ENCODE measurements at places on chromosomes 2 and 18.

DNA sequence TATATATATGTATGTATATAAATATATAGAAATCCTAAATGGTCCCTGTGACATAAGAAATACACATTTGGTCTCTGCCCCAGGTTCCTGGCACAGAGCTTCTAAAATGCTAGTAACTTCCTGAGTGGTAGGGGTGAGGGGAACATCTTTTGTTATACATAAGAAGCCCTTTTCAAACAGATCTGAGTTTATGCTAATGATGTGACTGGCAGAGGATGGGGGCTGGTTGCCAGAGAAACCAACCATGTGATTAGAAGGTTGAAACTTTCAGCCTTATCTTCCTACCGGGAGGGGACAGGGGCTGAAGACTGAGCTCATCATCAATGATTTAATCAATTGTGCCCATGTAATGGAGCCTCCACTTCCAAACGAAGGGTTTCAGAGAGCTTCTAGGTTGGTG, 16.3 kb downstream of the MFSD2B start:
- DNase-seq, result no peak

- DNase-seq, result no peak
Measured at GRCh38 chr2:200640901-200641300, 55.1 kb downstream of the AOX1 start.

GRCh38 chr2:72954376-72955227, 37.3 kb downstream of the EMX1 start:
- no peak for DNase-seq

DNA sequence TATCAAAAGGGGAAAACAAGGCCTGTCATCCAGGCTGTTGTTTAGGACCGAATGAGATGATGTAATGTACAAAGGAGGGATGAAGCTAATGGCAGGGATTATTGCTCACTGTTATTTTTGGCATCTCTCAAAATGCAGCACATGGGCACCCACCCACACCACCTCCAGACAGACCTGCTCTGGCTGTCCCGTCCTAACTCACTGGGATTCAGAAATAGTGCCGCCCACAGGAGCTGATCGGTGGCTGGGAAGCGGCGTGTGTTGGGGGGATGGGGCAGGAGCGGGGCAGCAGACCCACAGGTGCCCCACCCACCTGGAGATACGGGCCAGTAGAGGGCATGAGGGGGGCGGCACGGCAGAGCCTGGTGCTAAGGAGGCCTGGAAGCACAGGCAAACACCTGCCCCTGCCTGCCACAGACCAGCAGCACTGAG, 52.2 kb downstream of the CRACDL start:
- DNase-seq, result no peak

- DNase-seq, result no peak
Measured at GRCh38 chr2:113739849-113740248, 16.6 kb downstream of the SLC35F5 start.

- no peak for DNase-seq
Measured at GRCh38 chr2:38152035-38152434, 76.1 kb upstream of the CYP1B1 start.

- no peak for DNase-seq
Measured at GRCh38 chr2:56510610-56511009, 326.8 kb downstream of the CCDC85A start.

DNA sequence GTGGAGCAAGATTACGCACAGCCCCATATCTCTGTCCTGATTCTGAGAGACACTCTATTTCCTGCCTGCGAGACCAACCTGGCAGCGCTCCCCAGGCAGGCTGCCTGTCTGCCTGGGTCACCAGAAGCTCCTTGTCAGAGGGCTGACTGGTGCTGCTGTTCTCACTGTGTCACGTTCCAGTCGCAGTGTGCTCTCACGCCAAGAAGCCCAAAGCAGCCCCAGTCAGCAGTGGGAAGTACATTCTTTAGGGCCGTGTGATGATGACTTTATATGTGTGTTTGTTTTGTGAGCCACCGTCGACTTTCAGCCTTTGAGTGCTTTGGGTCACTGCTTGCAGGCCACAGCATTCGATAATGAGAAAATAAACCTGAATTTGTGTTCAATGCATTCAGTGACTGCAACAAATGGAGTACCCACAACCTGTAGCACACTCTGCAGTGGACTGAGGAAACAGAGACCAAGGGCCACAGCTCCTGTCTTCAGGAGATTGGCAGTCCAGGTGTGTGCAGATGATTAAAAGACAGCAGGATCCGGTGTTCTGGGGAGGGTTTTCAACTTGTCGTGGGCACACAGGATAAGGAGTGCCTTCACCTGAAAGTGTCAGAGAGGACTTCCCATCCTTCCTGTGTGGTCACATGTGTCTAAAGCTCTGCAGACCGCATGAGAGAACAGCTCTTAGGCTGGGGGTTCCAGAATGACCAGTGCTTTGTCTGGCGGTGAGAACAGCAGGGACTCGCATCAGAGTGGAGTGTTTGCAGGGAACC, 4.8 kb downstream of the TNFRSF11A start:
- no peak for DNase-seq

- no peak for DNase-seq
Measured at GRCh38 chr2:148517822-148518221, 126.7 kb upstream of the EPC2 start.

GRCh38 chr2:26628561-26629345, 12.4 kb downstream of the CIB4 start:
- no peak for DNase-seq

GRCh38 chr2:149087751-149088150, 49.3 kb downstream of the LYPD6B start:
- no peak for DNase-seq

- no peak for DNase-seq
Measured at GRCh38 chr2:156896294-156896693, 361.2 kb upstream of the GALNT5 start.

DNA sequence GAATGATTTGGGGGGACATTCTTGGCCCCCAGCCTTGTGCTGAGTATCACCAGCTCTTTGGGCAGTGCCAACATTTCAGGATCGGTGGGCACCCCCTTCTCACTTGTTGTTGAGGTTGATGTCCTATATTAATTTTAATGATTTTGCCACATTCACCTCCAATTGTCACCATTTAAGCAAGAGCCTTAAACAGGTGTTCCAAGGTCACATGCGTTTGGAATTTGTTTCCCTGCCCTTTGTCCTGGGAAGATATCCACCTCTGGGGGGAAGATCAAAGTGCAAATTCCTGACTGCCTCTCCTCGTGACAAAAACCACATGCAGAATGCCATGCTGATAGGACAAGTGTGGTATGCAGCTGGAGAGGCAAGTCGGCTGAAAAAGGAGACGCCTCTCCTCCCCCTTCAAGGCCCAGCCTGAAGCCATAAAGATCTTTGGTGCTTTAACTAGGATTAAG, 72.5 kb upstream of the ID2 start:
- no peak for DNase-seq

GRCh38 chr2:232516551-232516950, 3.6 kb upstream of the PRSS56 start:
- no peak for DNase-seq

DNA sequence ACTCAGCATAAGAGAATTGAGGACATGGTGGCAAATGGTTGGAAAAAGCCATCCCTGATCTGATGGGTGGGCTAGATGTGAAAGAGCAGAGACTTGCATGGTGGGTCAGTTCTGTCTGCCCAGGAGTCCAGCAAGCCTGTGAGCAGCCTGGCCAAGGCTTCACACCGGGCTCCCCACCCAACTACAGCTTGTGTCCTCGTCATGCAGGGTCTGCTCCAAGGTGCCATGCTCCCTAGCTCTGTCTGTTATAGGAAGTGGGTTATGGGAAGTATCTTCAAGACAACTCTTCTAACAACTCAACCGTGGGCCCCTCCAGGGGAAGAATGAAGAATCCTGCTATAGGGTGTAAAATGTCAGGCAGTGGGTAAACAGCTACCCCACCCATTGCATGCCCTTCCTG, 97.4 kb downstream of the ADD2 start:
- no peak for DNase-seq

DNA sequence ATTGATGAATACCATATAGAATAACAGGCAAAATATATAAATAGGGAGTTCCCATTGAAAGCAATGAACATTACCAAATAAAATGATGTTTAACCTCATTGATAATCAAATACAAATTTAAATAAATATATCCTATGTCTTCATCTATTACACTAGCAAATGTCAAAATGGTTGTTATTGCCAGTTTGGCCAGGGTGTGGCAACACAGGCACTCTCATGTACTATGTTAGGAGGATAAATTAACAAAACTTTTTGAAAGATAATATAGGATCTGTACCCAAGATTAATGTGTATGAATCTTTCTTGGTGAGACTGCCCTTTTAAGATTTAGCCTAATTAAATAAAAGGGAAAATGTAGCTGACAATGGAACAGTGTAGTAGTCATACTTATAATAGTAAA, 659.3 kb downstream of the ERBB4 start:
- DNase-seq, result no peak

- DNase-seq, result no peak
Measured at GRCh38 chr2:70779491-70779890, 11.0 kb downstream of the FIGLA start.

DNA sequence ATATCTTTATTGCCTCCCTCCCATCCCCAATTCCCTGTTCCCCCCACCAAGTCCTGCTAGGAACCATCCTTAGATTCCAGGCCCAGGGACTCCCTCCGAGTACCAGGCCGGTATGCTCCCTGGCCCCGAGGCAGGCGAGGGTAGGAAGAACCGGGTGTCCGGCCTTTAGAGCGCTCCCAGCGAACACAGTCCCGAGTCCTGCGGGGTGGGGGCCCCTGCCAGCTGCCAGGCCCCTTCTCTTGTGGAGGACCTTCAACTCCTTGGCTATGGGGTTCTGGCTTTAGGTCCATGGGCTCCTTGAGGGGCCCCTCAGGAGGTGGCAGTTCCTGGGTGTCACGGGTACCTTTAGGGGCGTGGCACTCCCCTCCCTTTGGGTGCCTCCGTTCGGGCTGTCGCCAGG, 4.4 kb downstream of the BCS1L start:
- DNase-seq, result no peak

DNA sequence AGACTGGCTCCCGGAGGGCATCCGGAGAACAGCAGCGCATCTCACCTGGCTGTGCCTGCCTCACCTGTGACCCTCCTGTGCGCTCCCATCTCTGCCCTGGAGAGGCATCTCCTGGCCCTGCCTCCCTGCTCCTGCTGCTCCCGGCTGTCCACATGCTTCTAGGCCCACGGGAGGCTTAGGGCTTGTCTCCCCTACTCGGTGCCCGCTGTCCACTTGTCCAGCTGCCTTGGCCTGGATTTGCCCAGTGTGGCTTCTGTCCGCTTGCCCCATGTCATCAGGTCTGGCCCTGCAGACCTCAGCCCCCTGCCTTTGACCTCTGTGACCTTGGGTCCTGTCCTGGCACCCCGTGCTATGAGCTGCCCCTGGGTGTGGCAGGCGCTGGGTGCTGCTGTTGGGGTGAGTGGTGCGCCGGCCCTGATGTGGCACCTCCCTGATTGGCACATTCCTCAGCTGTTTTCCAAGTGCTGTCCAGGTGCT, 4.5 kb downstream of the BOK start:
- DNase-seq, result no peak

DNA sequence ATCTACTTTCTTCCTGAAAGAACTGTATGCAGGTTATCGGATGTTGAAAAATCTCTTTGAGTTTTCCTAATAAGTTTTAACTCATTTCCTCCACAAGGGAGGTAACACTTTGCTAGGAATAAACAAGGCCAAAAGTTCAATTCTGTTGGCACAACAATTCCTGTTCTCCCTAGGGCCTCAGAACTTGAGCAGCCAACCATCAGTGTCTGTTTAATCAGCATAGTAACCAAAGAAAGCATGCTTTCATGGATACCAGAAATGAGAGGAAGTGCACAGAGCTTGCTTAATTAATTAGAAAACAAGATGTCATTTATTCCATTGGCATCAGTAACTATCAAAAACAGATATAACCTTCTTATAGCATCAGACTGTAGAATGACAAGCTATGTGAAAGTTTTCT, 503.2 kb upstream of the CNTNAP5 start:
- no peak for DNase-seq

GRCh38 chr2:164456619-164457018, 164.7 kb downstream of the GRB14 start:
- no peak for DNase-seq

GRCh38 chr18:75086494-75087034, 122.4 kb downstream of the PTGR3 start:
- DNase-seq, result no peak

GRCh38 chr2:58484221-58484620, 243.1 kb upstream of the FANCL start:
- DNase-seq, result no peak

DNA sequence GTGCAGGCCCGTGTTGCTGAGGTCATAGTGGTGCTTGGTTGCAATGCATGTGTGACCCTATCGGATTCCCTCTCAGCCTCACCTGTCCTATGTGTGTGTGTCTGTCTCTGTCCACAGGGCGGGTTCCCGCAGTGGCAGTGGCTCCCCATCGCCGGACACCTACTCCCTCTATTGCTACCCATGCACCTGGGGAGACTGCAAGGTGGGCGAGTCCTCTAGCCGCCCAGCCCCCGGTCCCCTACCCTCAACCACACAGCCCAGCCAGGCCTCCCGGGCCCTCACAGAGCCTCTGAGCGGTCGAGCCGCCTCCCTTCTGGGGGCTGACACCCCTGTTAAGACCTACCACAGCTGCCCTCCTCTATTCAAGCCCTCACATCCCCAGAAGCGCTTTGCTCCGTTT, 14.2 kb downstream of the GAREM2 start:
- no peak for DNase-seq

- DNase-seq, result no peak
Measured at GRCh38 chr18:57780318-57780705, 22.8 kb downstream of the ATP8B1 start.

GRCh38 chr2:235162082-235162836, 210.4 kb downstream of the SH3BP4 start:
- no peak for DNase-seq
